ENCODE measurements at places on chromosomes 7 and 10.

- DNase-seq = no peak
Observed at GRCh38 chr7:44574287-44574872, 672 bp upstream of the DDX56 start.

- DNase-seq = no peak
Observed at GRCh38 chr7:137032436-137032835, 164.0 kb downstream of the CHRM2 start.

GRCh38 chr7:41244246-41244645, 458.6 kb downstream of the INHBA start:
- DNase-seq = no peak

DNA sequence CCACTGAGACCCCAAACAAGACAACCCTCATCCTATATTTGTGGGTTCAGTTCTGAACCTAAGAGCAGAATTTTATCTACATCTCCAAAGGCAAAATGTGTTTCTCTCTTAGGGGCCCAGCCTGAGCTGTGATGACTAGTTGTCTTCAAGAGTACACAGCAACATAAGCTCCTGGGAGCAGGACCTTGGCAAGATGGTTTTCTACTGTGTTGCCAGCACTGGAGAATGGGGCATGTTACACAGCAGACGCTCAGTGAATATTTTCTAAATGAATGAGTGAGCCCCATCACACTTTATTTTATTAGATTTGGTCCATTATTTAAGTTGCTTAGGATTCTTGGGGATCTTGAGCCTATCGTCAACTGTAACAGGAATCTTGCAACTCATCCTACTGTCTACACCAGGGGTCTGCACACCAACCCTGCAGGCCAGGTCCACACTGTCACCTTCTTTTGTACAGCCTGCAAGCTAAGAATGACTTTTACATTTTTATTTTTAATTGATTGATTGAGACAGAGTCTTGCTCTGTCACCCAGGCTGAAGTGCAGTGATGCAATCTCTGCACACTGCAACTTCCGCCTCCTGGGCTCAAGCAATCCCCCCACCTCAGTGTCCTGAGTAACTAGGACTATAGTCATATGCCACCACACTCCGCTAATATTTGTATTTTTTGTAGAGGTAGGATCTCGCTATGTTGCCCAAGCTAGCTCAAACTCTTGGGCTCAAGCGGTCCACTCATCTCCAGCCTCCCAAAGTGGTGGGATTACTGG, 347.1 kb downstream of the FGFR2 start:
- no peak for DNase-seq

GRCh38 chr7:22569586-22570321, 69.8 kb upstream of the STEAP1B start:
- DNase-seq = no peak

- no peak for DNase-seq
Observed at GRCh38 chr10:84567133-84567532, 238.7 kb downstream of the CCSER2 start.
